Fibroblast of villous mesenchyme (primary cell): ENCODE measurements at places on chromosomes 1 and 21.

- DNase-seq: no peak
Observed at GRCh38 chr1:81409780-81410274, 390.9 kb upstream of the ADGRL2 start.

DNA sequence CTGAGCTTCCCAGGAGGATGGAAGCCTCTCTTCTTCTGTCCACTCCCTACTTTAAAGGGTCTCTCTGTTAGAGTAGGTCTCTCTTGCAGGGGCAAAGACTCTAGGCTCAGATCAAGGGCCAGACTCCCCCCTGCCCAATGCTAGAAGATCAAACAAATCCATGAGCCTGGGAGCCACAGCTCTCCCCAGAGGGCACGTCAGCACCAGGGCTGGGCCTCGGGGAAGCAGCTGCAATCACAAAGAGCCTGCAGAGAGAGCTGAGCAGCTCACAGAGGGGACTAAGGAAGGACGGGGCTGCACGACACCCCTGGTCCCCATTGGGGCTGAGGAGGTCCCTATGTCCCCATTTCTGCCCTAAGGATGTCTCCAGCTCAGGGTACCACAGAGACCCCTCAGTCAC, 3.9 kb downstream of the CNTN2 start:
- DNase-seq: no peak

- no peak for DNase-seq
Observed at GRCh38 chr1:11617314-11617713, 36.9 kb downstream of the FBXO2 start.

GRCh38 chr1:205183676-205184335, 27.7 kb downstream of the DSTYK start:
- DNase-seq: peak; percentile 30

- DNase-seq: peak; percentile 82
Observed at GRCh38 chr21:26849428-26850115, 4.4 kb upstream of the ADAMTS1 start.

GRCh38 chr1:41847733-41848132, 71.0 kb downstream of the HIVEP3 start:
- no peak for DNase-seq

DNA sequence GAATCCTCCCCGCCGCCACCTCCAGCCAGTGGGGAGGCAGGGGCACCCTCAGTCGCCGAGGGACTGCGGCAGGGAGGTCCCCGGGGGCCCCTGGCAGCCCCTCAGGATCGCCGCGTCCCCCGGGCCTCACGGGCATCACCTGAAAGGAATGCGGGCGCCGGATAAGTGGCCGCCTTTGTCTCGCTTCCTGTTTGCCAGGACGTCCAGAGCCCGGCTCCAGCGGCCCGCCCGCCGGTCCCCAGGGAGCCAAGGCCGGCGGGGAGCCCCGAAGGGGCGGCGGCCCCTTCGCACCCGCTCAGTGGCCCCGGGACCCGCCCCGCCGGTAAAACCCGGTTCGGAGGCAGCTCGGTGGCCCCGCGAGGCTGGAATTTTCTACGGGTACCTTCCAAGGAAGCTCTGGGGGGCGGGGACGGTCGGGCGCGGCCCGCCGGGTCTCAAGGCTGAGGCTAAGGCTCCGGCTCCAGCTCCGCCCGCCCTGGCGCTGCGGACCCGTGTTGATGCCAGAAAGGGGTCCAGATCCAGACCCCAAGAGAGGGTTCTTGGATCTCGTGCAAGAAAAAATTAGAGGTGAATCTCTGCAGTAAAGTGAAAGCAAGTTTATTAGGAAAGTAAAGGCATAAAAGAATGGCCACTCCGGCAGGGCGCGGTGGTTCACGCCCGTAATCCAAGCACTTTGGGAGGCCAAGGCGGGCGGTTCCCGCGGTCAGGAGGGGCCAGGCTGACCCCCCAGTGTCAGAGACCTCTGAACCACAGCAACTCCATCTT, 12.6 kb downstream of the TINAGL1 start:
- peak; percentile 27 for DNase-seq

GRCh38 chr1:178458203-178458602, 38.6 kb downstream of the CLEC20A start:
- DNase-seq: no peak

- DNase-seq: no peak
Observed at GRCh38 chr1:31614414-31615005, 3.0 kb upstream of the HCRTR1 start.

DNA sequence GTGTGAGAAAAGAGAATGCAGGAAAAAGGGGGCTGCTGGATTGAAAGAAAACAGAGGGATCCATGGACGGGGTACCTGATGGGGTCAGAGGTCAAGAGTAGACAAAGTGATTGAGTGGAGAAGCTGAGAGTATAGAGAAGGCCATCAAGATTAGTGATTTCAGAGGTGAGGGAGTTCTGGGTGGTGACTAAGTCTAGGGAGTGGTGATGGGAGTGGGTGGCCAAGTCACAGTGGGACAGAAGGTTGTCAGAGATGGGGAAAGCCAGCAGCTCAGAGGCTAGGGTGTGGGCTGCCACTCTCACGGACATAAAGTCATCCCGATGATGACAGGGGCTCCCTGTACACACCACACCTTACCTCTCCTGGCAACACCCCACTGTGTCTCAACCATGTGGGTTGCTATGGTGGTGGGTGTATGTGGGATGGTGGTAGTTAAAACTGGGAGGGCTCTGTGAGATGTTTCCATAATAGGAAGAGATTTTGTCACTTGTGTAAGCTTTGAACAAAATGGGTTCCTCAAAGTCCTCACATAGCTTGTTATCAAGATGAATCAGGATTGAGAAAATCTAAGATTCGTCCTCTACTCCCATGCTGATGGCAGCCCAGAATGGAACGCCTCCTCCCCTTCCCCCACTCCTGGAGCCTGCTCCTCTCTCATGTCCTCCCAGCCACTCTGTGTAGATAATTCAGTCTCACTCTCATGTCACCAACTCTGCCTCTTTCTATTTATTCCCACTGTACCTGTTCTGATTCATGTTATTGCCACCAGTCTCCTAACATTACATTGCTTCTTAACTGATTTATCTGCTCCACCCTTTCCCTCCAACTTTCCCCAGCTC, 20.3 kb upstream of the CSF1 start:
- no peak for DNase-seq

DNA sequence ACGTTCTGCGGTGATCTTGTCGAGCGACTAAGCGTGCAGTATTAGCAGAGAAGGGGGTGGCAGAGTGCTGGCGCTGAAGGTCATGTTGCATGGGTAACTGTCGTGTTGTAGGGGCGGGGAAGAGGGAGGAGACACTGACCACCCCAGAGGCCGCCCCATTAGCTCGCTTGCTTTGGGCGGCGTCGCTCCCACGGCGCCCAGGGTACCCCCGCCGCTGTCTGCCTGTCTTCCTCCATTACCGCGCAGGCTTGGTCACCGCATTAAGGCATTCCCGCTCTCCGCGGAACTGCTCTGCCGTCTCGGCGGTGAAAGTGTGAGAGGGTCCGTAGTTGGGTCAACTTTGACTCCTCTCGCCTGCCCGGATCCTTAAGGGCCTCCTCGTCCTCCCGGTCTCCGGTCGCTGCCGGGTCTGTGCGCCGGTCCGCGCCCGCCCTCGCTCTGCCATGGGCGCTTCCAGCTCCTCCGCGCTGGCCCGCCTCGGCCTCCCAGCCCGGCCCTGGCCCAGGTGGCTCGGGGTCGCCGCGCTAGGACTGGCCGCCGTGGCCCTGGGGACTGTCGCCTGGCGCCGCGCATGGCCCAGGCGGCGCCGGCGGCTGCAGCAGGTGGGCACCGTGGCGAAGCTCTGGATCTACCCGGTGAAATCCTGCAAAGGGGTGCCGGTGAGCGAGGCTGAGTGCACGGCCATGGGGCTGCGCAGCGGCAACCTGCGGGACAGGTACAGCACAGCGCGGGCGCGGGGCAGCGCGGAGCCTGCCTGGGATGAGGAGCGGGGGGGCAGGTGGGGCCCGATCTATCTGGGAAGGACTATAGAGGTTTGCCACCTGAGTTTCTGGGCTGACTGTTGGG, at the start of gene MTARC2:
TSS of gene MTARC2 (plus strand) at position 234 of the 846 bp plus-strand sequence. CDS start at position 444, 210 bp downstream.
- DNase-seq: peak; percentile 79

DNA sequence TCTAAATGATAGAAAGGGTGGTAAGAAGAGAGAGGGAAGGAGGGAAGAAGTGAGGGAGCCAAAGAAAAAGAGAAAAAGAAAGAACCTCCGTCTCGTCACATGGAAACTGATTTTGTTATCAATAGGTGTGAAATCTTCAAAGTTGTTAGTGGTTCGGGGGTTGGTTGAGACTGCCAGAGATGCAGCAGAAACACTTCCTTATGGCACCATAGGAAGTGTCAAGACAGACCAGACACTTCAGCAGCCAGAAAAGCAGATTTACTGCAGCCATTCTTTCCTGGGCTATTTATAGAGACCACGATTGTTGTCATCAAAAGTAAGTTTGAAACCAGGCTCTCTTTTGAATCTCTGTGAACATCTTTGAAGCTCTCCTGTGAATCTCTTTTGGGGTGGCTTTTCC, 150.5 kb downstream of the PLPPR5 start:
- DNase-seq: no peak

DNA sequence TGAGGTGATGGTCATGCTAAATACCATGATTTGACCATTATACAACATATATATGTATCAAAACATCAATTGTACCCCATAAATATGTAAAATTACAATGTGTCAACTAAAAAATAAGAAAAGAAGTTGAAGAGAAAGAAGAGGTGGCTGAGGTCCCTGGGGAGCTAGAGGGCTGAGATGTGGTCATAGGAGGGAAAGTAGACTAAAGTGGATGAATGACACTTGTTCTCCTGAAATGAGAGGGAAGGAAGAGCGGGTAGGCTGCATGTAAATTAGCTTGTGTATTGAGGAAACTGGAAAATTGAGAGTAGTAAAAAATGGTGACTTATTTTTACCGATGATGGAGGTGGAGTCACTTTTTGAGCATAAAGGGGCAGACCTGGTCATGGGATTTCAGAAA, 117.0 kb downstream of the ST6GALNAC3 start:
- DNase-seq: no peak

- no peak for DNase-seq
Observed at GRCh38 chr1:110107867-110108469, 4.3 kb upstream of the UBL4B start.

DNA sequence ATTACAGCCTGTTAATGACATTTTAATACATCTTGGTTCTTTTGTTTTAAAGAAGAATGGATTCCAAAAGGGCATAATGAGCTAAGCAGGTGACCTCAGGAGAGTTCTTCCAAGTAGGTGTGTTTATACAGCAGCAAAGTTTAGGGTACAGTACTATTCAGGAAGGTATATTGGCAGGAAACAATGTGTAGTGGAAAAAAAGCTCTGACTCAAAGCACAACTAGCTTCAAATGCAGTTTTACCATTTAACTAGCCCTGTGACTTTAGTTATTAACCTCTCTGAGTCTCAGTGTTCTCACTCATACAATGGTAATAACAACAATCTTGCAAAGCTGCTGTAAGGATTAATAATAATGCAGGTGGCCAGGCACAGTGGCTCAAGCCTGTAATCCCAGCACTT, 29.9 kb downstream of the FAF1 start:
- no peak for DNase-seq

DNA sequence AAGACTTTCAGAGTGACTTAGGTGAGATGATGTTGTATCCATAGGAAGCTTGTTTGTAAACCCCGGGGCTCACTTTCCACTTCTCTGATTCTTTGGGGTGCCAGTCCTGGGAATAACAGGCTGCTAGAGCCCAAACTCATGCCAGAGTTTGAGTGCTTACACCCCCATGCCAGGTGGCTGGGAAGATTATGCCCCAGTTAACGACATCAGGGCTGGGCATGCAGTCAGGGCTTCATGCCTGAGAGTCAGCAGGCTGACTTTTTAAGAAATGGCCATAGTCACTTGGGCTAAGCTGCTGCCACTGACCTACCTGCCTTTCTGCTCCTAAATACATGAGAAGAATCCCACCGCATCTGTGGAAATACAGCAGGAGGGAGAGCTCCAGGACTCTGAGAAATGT, 425.6 kb upstream of the VAMP3 start:
- DNase-seq: no peak

DNA sequence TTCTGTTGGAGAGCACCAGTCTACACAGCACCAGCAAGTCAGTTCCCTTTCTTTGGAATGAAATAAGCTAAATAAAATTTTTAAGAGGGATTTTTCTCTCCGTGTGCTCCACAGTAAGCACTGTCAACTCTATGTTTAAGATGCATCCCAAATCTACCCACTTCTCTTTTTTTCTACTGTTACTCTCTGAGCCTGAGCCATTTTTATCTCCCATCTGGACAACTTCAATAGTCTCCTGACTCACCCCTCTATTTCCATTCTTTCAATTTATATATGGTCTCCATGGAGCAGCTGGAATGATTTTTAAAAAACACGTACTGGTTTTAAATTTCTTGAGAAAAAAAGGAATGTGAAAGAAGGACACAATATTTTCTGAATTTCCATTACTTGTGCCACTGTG, 24.7 kb upstream of the CCT8 start:
- DNase-seq: peak; percentile 47
